Stimulated activated CD8-positive, alpha-beta memory T cell treated with anti-CD3 and anti-CD28 coated beads, Interleukin-15, amount 100 ng/mL, for 1 hour (primary cell): ENCODE measurements at places on chromosomes 4 and X.

DNA sequence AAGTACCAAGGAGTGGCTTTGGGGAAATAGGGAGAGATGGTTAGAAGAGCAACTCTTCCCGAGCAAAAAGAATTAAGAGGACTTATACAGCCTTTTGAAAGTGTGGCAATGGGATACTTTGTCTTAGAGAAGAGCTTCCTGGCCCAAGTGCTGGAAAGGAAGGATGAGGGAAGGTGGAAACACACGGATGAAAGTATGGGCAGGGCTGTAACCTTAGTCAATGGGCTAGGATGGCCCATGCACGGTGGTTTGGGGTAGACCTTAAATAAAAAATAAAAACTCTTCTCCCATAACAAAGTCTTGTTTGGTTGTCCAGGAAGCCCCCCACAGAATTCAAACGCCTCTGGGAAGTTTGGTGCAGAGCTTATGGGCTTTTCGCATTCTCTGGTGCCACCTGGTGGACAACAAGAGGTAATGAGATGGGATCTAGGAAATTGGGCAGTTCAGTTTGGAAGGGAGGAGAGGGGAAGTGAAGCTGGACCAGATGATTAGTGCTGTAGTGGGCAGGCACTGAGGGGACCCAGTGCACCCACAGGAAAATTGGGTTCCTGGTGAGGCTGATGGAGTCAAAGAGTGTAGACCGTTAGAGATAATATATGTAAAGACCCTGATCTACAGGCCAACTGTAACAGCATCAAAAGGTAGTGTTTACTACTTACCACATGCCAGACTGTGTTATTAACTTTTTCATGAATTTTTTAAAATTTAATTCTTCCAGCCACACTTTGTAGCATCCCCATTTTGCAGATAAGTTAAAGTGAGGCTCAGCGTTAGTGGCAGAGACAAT lies 13.8 kb upstream of the ENOX2 start:
- DNase-seq, result no peak

- no peak for DNase-seq
These were observed 2.2 kb downstream of the MAGIX start for GRCh38 chrX:49164589-49165360.

GRCh38 chr4:41332510-41333054 lies 75.9 kb downstream of the UCHL1 start:
- no peak for DNase-seq

DNA sequence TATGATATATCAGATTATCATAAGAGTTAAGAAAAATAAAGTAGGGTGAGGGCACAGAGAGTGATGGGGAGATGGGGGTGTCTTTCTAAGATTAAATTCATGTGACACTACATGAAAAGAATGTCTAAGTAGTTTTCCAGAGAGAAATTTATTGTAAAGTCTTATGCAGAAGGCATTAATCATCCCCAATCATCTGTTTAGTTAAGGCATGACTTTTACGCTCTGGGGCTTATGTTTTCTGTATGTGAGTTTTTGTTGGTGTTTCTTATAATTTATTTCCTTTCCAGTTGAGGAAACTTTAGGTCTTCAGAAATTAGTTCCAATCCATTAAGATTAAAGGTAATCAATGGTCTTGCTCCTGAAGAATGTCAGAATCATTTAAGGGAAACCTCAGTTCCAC lies 383.0 kb upstream of the GALNT7 start:
- DNase-seq, result no peak

GRCh38 chr4:140755774-140756318 lies 339 bp downstream of the TBC1D9 start:
- DNase-seq, result no peak

DNA sequence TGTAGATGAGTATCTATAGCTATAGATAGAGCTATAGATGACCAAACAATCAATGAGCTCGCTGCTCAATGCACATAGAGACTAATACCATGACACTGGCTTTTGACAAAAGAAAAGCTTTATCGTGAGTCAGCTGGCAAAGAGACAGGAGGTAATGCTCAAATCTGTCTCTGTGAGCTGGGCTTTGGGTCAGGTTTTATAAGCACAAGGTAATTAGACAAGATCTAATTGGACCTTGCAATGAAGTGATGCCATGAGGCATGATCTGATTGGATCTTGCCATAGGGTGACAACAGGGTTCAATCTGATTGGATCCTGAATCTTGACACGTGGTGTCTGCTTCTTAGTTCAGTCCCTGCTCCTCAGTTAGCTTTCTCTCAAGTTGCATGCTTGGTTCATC lies 180.7 kb upstream of the MXRA5 start:
- no peak for DNase-seq

- no peak for DNase-seq
These were observed 12.0 kb downstream of the DHRSX start for GRCh38 chrX:2488621-2489285.

DNA sequence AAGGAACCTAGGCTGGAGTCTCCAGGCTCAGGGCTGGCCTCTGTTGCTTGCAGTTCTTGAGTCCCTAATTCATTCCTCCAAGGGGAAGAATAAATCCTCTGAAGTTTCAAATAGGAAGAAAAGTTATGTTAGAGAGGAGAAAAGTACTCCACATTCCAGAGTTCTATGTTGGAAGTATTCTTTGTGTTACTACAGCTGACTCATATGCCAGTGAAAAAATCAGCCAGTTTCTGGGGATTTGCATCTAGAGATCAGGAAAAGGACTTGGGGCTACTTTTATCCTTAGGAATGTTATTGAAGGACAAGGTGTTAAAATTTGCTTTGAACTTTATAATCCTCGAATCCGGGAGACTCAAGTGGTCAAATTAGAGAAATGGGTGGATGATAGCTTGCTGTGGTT lies 11.7 kb upstream of the NUDT9 start:
- DNase-seq, result no peak

DNA sequence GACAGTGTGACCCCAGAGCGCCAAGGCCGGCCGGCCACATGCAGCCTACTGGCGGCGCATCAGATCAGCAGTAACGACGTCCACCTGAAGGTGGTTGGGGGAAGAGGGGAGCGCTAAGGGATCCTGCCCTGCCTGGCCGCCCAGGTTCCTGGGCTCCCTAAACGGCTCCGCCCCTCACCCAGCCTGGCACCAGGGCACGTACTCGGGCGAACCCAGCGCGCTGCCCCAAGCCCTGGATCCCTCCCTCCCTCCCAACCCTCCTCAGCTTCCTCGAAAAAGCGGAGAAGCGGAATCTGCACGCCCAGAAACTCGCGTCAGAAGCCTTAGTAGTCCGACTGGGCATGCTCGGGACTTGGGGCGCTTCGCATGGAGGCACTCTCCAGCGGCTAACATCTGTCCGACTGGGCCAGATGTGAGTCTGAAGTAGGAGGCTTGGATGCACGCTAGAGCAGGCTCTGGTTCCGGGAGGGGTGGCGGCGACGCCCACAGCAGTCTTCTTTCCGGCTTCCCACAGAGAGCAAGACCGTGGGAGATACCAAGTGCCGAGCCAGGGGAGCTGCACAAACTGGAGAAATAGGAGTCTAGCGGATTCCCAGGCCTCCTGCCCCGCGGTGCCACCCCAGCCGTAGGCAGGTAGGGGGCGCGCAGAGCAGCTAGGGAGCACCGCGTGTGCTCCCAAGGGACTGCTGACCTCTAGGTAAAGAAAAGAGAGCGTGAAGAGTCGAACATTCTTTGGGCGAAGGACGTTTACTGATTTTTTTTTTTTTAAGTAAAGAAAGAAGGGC lies 114.3 kb upstream of the TEX13C start:
- DNase-seq, result no peak

GRCh38 chrX:77453190-77453589 lies 6.0 kb downstream of the FGF16 start:
- DNase-seq, result no peak

DNA sequence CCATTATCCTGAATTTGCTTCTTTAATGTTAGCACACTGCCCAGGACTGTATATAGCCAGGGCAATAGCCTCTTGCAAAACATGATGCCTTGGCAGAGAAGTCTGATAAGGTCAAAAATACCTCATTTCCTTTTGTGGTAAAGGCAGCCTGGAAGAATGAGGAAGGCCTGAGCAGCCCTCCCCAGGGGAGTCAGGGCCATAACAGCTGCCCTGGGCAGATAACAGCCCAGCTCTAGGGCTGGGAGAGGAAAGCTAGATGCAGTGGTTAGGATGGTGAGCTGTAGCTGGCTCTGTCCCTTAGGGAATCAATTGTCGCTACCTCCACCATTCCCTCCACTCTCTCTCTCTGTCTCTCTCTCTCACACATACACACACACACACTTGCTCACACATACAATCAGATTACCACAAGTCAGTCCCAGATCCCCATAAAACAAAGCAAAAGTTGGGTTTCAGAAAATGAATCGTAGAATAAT lies 29.2 kb downstream of the EFHC2 start:
- DNase-seq, result no peak

DNA sequence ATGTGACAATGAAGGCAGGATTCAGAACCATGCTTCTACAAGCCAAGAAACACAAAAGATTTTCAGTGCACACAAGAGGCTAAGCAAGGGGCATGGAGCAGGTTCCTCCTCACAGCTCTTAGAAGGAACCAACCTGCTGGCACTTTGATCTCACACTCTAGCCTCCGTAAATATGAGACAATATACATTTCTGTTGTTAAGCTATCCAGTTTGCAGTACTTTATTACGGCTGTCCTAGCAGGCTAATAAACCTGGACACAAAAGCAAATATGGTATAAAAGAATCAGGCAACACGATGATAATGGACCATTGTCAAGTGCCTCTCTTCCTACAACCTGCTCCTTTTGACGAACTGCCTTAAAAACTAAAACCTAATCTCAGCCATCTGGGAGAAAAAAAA lies 114.5 kb downstream of the ZAR1 start:
- DNase-seq, result no peak

DNA sequence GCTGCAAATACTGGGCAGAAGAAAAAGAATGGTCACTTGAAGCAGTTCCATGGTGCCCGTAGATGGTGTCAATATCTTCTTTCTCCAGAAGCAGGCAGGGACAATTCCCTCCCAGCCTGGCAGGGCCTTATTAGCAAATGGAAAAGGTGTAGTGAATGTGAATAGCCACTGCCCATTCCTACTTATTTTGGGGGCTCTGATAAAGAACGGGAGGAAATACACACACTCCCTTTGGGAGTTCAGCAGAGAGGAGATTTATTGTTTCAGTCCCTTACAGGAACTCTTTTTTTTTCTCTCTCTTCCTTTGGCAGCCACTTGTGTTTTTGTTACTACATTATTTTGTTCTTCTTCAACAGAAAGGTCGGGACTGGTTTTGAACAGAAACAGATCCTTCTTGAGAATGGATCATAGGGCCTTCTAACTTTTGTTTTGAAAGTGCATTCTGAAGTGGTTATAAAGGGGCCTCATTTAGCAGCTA lies at the start of gene EMCN:
EMCN (minus strand) TSS at position 159 of the 478 bp plus-strand sequence; CDS start at position 51, 108 bp downstream.
- no peak for DNase-seq

DNA sequence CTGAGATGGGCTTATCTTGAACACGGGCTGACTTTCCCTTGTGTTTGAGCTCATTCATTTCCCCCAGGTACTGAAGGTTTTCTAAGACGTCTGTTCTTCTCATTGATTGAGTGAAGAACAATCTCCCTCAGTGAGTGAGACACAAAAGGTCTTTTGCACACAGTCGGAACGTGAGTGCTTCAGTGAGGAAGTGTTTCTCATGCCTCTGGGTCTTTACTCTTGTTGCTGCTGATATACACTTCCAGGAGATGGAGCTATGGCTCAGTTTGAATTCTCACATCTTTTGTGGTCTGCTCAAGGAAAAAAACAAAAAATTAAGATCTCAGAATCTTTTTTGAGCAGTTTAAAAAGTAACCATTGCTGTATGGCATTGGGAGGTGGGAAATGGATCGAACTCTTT lies 981.9 kb upstream of the TENM3 start:
- no peak for DNase-seq

DNA sequence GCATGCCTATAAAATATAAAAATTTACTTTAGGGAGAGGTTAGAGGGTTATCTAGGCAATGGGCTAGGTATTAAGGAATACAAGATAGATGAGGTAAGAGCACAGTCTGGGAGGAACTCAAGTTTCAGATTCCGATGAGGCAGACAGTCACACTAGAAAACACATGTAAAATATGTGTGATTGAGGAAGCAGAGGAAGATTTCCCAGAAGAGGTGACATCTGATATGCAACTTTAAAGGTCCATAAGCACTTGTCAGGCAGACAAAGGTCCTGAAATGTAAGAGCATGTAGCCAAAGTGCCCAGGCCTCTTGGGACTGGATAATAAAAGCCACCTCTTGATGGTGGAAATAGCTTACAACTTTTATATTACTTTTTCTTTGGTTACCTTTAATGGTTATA lies 81.1 kb upstream of the AADAT start:
- DNase-seq, result no peak

- no peak for DNase-seq
These were observed 3.8 kb downstream of the MSN start for GRCh38 chrX:65671286-65671685.

DNA sequence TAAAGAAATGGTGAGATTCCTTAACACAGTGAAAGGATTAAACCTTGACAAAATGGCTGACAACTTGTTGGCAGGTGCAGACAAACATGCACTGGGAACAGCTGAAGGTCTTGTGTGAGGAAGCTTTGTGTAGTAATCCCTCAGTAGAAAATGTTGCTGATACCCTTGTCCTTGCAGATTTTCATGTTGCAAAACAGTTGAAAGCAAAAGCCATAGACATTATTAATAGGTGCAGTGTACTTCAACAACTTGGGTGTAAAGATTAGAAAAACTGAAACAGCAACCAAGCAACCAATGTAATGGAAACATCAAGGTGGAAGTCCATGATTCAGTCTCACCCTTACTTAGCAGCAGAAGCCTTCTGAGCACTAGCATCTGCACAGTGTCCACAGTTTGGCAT lies 29.8 kb downstream of the UGT2B7 start:
- DNase-seq, result no peak

GRCh38 chrX:119105826-119106225 lies 21.8 kb downstream of the KIAA1210 start:
- DNase-seq, result no peak

DNA sequence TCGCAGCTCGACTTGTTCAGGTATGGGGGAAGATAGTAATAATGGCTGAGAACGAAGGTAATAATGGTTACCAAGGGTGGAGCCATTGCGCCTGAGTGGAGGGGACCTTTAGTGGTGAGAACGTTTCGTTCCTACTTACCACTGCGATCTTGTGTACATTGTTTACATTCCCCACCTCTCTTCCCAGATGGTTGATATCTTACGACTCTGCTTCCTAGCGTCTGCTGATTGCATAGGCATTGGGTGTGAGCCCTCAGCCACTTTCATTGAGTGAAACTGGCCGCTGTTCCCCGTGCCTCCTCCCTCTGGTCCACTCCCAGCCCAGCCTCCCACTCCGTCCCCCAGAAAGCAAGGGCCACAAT lies 850 bp downstream of the IGBP1 start:
- no peak for DNase-seq

- DNase-seq, result no peak
These were observed 54.8 kb downstream of the C4orf51 start for GRCh38 chr4:145734576-145735346.

- DNase-seq, result no peak
These were observed 6.3 kb downstream of the SLC49A3 start for GRCh38 chr4:682490-683172.

DNA sequence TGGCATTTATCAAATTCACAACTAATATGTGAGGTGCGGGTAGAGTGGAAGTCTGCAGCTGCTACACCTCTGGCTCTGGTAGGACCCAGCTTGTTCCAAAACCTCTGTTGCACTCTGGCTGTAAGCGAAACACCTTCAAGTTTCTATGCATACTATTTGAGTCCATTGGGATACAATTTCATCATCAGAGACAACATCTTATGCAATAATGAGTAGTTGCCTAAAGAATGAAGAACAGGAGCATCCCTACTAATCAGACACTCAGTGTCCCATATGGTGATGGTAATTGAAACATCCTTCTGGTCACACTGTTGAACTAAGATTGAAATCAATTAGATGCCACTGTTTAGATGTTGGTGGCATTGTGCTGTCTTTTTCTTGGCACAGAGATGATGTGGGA lies 178.4 kb downstream of the MGST2 start:
- no peak for DNase-seq
